ENCODE measurements at places on chromosomes 6 and 20.

DNA sequence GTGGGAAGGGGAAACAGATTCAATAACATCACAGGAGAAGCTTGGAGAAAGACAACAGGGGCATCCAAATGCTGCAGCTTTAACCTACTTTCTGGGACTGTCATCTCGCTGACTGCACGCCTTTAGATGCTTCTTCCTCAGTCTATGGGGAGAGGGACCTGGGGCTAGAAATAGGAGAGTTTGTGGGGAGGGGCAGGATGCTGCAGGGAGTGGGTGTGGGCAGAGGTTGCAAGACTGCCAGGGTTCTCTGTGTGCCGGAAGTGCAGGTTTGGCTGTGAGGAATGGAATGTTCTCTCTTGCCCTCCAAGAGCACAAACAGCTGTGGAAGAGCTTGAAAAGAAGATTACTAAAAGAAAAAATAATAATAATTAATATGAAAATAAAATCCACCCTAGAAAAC lies 93.2 kb downstream of the FOXO3 start:
- no peak for DNase-seq

GRCh38 chr6:33693186-33694105 lies 18.1 kb downstream of the UQCC2 start:
- DNase-seq = no peak

- DNase-seq = no peak
Measured at GRCh38 chr6:129860908-129861665, at the start of gene TMEM244. TMEM244 (minus strand) TSS chr6:129861315; CDS start chr6:129861188, 127 bp downstream.

- no peak for DNase-seq
Measured at GRCh38 chr6:43812850-43813578, 43.0 kb downstream of the VEGFA start.

GRCh38 chr6:44075647-44076355 lies 51.5 kb downstream of the MRPL14 start:
- DNase-seq = no peak

DNA sequence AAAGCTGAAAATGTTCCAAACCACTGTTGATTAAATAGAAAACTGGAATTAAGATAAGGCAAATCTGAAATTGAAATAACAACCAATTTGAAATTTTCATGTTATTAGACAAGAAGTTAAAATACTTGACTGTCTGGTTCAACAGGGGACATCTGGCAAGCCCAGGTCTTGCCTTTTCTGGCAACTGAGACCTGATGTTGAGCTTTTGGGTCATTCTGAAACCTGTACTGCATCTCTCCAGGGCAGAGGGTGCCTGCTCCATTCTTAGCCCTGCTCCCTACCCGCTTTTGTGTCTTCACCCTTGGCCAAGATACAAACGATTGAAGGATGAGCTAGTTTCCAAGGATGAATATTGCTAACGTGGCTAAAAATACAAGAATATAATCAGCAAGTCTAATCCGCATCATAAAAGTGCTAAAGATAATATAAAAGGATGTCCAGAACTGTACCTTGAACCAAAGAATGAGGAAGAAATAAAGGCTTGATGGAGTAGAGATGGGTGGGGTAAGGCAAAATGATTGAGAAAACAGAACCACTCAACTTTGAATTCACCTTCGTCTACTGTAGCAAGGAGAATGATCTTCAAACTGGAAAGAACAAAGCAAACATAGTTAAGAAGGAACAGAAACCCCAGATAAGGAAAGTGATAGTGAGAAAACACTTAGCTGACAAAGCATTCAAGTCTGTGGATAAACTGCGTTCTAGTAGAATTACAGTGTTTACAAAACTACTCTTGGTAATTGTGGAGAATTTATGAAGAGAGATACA lies 109.8 kb upstream of the MAN1A1 start:
- no peak for DNase-seq

DNA sequence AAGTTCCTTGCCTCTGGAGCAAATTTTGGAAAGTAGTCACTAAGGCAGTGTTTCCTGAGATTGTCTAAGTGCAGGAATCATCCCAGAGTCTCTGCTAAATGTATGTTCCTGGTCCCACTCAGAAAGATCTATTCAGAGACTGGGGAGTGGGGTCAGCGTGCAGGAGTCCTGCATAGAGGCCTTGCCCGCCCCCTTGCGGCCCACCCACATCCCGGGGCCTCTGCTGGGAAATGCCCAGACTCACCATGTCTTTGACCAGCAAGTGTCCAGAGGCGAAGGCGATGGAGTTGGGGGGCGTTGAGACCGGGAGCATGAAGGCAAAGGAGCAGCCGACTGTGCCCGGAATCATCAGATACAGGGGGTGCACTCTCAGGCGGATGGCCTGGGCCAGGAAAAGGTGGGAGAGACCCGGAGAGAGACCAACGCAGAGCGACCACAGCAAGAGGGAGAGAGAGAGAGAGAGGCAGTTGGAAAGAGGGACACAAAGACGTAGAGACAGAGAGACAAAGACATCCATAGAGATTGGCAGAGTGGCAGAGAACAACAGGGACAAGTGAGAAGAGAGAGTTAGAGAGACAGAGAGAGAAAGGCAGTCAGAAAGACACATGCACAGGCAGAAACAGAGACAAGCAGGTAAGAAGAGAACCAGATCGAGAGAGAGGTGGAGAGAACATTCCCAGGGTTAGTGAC lies 12.9 kb upstream of the OCSTAMP start:
- no peak for DNase-seq

- DNase-seq = no peak
Measured at GRCh38 chr6:141548966-141549365, 583.8 kb upstream of the GJE1 start.

DNA sequence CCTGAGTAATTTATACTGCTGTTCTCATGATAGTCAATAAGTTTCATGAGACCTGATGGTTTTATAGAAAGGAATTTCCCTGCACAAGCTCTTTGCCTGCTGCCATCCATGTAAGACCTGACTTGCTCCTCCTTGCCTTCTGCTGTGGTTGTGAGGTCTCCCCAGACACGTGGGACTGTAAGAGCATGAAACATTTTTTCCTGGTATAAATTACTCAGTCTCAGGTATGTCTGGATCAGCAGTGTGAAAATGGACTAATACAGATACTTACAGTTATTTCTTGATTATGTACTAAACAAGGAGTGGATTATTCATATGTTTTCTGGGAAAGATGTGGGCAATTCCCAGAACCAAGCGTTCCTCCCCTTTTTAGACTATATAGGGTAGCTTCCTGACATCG lies 1.9 kb upstream of the TRIM38 start:
- peak; percentile 42 for DNase-seq

DNA sequence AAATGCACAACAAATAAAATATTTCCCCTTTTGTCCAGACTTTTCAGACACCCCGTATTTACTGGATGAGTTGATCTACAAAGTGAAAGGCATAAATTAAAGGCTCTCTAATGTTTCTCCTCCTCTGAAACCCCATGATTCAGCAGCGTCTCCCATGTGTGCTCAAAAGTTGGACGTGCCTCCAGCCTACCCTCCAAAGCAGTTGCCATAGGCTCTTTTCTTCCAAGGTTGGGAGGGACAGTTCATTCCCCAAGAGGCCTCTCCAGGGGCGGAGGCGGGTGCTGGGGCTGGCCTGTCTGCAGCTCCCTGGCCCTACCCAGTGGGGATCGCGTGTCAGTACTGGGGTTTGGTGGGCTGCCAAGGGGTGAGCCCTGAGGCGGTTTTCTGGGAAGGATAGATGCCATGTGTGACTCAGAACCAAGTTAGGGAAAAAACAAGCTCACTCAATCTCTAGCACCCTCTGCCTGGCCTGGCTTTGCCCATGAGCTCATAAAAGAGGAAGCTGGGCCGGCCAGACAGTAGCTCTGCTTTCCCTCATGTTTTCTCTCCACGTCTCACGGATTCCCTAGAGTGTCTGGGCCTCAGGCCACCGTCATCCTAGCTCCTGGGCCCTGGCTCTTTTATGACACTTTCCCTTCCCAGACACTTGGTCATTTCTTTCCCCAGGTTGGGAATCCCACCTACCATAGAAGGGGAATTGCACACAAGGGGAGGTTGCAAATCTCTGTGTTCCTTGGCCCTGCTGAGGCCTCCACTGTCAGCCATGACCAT lies 8.0 kb upstream of the IER3 start:
- DNase-seq = no peak

DNA sequence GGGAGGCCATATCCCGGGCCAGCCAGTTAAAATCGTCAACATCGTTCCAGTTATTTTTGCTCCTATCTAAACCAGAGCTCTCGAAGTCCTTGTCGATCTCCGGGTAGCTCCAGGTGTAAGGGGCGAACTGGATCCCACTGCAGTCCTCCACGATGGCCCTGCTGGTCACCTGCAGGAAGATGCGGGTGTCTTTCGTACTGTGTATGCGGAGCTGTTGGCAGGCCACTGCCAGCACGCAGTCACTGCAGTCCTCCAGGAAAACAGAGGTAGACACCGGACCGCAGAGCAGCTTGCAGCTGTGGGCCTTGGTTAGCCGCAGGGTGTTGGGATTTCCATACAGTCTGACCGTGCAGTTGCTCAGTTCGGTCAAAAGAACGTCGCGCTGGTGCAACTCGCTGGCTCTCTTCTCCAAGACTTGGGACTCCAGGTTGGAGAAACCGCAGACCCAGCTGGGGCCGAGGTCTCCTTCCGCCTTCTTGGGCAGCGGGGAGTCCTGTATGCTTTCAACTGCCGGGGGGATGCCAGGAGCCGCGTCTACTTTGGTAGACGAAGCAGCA lies 742 bp downstream of the TBCC start:
- no peak for DNase-seq

- DNase-seq = peak; percentile 73
Measured at GRCh38 chr6:33425668-33426577, 6.1 kb downstream of the SYNGAP1 start.

DNA sequence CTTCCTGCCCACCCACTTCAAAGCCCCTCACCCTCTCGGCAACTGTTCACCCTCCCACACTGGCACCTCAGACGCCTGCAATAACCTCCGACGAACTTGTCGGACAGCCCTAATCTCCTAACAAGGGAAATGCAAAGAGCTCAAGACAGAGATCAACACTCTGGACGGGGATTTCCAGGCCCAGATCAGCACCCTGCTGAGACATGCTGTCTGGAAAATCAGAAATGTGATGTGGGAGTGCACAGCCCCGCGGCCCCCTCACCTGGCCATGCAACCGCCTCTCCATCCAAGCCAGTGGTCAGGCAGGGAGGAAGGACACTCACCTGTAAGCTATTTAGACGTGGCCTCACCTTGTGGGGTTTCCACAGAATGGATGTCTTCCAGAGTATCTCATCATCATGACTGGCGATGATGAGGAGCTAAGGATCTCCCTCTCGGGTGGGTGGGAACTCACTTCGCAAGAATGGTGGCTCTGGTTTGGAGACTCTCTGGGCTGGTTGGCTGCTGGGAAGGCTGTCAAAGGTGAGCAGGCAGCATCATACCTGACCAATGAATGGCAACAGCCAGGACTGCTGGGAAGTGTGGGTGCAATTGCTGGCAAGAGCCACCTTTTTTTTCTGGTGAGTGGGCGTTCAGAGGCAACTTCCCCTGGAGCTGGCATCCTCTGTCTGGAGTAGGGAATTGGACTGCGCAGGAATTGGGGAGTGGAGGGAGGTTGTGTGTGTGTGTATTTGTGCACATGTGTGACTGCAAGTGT lies 28.1 kb upstream of the ADTRP start:
- DNase-seq = no peak

GRCh38 chr6:90494067-90494780 lies 92.6 kb downstream of the MAP3K7 start:
- no peak for DNase-seq

GRCh38 chr6:167495506-167496401 lies 170.9 kb downstream of the TTLL2 start:
- DNase-seq = no peak

- DNase-seq = no peak
Measured at GRCh38 chr6:2738373-2738979, 12.2 kb downstream of the MYLK4 start.

DNA sequence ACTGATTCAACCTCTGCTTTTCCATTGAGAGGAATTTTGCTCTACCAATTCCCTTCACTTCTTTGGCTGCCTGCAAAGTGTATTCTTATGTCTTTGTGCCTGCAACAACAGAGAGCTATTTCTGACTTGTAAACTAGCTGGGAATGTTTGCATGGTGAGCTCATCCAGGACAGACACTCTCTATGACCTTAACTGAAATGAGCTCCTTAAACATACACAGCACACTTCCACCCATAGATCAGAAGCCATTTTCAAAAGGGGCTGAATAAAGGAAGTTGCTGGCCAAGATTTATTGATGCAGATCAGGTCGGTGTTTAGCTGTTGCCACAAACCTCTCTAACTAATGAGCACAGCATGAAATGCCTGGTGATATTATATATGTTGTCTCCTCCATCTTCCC lies 377.7 kb downstream of the BTBD9 start:
- DNase-seq = no peak

- no peak for DNase-seq
Measured at GRCh38 chr6:93819189-93819588, 399.8 kb upstream of the EPHA7 start.

DNA sequence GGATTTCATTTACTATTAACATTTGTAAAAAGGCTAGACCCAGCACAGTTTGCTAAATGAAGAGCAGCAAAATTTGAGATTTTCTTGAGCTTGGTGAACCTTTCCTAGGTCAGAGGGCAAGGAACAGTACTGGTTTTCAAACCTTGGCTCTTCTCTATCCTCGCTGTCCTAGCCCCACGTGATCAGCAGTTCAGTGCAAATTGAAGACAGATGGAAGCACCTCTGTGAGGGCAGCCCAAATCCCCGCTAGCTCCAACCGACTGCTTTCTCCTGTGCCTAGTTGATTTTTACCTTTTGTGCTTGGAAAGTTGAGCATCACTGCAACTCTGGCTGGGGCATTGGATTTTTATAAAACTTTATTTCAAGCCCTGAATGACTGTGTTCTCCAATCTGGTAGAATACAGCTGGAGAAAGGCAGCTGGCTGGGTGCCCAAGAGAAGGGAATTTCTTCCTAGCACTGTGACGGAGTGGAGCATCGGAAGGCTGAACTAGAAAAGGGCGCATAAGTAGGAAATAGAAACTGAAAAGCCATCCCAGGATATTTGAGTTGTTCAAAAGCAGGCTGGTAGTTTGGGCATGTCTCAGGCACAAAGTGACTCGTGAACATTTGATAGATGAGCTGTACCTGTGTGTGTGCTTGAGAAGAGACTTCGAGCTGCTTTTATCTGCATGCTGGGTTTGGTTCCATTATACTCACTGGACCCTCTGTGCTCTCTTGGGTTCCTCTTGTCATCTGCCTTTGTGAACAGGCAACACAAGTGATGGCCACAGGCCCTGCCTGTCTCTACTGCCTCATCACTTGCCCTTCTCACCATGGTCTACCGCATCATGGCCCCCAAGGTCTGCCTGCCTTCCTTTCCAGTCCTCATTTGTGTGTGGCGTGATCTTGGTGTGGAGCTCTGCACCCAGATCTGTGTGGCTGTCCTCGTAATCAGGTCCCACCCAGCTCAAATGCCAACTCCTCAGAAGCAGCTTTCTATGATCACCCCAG lies 2.3 kb downstream of the RNF114 start:
- DNase-seq = no peak

- DNase-seq = peak; percentile 65
Measured at GRCh38 chr6:142913511-142914047, 31.4 kb downstream of the HIVEP2 start.

GRCh38 chr6:75301537-75301936 lies 16.9 kb upstream of the TMEM30A start:
- DNase-seq = no peak
